Right ventricle myocardium inferior (tissue), 1 donor: ENCODE measurements at places on chromosomes 6 and 20. TPM values are rescaled to one million over a fixed set of nuclear protein-coding genes. Genes with fewer than 3 reads are reported as not detected.
A peak's percentile ranks its signal among the peaks of the same experiment; 100 is the strongest.

SLC17A3 gene
- not detected for total RNA-seq

ARMH2 gene
- not detected for total RNA-seq

PSORS1C1 gene
- 1.9 TPM for total RNA-seq

TDRD6 gene
- total RNA-seq = 0.35 TPM

GPR63 gene
- 0.65 TPM for total RNA-seq

GPLD1 gene
- total RNA-seq = 1.1 TPM

DNA sequence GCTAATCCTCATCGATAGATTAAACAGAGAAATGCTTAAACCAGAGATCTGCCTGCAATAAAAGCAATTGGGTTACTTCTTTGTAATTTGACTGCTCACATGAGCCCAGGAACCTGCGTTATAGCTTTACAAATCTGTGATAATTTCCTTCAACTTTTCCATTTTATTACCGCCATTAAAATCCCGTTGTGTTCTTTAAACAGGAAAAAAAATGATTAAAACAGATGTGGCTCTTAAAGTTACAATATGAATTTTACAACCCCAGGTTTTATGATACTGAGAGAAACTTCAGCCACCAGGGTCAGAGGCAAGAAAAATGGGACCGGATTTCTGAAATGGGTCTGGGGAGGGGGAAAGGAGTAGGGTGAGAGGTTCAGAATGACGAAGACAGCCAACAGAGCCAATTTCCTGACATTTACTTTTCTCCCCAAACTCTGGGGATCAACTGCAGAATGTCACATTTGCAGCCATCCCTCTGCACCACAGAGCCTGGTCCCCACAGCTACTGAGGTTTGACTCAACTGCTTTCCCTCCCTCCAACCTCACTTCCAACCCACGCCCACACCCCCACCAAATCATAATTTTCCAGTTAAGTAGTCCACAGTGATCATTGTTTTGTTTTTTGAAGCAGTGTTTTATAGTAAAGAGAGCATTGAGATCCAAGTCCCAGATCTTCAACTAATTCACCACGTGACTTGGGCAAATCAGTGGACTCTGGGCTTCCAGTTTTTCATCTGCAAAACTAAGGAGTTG, 77.6 kb upstream of the EYA2 start:
- no peak for DNase-seq

- DNase-seq = no peak
These were observed 19.5 kb upstream of the TCFL5 start for GRCh38 chr20:62880935-62881661.

GRCh38 chr6:131136021-131136786, 937 bp downstream of the AKAP7 start:
- no peak for DNase-seq

- DNase-seq = no peak
These were observed 21.6 kb downstream of the KCNB1 start for GRCh38 chr20:49460916-49461315.

- DNase-seq = no peak
These were observed 543.2 kb upstream of the CHD6 start for GRCh38 chr20:42161228-42161829.

DNA sequence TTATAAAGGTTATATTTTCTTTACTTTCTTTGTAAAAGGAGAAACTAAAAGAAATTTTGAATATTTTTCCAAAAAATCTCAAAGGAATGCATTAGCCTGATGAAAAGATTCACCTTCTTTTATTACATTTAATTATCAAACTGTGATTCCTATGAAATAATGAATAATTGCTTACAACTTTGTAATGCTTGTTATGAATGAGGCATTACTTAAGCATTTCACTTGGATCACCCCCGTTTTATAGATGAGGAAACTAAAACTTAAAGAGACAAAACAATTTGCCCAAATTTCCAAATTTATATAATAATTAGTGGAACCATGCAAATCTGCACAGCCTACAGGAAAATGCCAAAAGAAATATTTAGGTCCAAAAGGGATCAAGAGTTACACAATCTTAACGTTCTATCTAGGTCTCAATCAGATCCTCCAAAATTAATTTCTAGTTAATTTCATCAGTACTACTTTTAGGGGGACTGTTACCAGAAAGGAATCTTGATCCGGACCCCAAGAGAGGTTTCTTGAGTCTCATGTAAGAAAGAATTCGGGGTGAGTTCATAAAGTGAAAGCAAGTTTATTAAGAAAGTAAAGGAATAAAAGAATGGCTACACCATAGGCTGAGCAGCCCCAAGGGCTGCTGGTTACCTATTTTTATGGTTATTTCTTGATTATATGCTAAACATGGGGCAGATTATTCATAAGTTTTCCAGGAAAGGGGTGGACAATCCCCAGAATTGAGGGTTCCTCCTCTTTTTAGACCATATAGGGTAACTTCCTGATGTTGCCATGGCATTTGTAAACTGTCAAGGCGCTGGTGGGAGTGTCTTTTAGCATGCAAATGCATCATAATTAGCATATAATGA, 288.0 kb downstream of the ADGB start:
- DNase-seq = no peak

GRCh38 chr6:98352348-98352747, 482.0 kb upstream of the POU3F2 start:
- no peak for DNase-seq

- no peak for DNase-seq
These were observed 6.7 kb downstream of the ACOT13 start for GRCh38 chr6:24673625-24674024.

DNA sequence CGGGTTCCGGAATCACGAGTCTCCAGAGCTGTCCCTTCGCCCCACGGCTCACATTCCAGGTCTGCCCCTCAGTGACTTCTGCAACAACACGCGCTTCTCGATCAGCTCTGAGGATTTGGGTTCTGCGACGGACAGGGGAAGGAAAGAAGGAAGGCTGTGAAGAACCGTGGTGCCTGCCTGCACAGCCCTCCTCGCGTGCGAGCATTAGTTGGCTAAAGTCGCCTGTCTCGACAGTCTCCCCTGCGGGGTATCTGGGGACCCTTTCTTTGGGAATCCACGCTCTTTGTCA, 23.1 kb downstream of the VPS52 start:
- no peak for DNase-seq

- DNase-seq = no peak
These were observed 160.4 kb downstream of the BTBD9 start for GRCh38 chr6:38479331-38479730.

GRCh38 chr6:129370268-129370916, 339.6 kb downstream of the ARHGAP18 start:
- no peak for DNase-seq

DNA sequence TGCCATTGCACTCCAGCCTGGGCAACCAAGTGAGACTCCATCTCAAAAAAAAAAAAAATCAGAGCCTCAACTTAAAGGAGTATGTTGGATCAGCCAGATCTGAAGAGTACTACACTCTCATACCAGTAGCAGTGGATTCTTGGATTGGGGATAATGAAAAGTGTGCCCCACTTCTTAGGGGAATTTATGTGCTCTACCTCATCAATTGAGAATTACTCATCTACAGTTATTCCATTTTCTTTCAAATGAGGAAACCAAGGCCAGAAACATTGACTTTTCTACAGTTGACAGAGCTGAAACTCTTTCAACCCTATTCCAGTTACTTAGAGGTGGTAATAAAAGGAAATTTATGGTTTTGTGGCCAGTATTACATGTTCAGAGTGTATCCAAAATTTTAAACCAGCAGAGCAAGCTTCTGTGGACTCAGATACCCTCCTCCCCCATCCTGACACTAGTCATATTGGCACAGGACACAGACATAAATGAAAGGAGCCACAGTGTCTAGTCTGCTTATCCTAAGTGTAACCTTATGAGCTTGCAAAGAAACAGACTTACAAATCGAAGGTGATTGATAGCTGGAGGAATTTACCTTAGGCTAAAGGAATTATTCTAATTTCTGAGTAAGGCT, 51.2 kb downstream of the ORC3 start:
- DNase-seq = no peak

DNA sequence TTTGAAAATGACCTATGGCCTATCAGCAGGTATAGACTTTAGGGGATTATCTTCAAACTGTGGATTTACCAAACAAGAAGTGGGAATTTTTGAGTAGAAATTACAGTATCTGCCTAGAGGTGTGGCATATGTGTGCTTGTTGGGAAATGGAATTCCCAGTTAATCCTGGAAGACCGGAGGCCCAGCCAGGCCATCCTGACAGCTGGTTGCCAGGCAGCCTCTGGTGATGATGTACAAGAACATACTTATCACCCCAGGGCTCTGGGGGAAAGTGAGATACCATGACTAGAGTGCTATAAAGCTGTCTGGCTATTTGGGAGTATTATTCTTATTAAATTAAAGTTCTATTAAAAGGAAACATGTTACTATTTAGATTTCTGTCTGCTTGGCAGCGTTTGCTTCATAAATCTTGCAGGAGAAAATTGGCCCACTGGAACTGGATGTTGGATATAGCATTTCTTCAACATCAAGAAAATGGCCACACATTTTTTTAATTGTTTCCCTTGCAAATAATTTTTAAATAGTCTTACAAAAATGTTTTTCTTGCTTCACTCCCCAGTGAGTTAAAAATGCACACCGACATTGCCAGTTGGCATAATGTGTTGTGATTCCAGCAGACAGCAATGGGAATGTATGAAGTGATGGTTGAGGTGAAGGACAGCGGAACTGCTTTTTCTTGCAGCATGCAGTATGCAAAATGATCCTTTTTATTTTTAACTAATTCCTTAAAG, 187.8 kb downstream of the MYLK4 start:
- no peak for DNase-seq

DNA sequence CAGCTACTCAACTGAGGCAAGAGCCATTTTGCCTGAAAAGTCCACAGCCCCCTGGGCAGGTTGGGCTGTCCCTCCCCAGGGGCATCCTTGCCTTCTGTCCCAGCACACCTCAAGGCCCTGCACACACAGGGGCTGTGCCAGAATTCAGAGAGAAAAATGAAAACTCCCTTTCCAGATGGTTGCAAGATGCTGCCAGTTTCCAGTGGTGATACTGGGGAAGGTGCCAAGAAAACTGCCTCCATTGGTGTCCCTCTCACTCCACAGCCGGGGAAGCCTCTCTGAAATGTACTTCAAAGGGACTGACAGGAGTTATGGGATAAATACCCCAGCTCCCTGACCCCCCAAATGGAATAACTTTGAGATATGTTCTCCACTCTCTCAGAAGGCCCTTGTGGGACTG, 154.2 kb upstream of the MAFB start:
- no peak for DNase-seq

GRCh38 chr20:41213150-41213820, 75.9 kb downstream of the PLCG1 start:
- DNase-seq = no peak

- peak; percentile 83 for DNase-seq
These were observed 1.3 kb downstream of the RGS19 start for GRCh38 chr20:64077876-64078551.

- no peak for DNase-seq
These were observed 129.4 kb downstream of the LY86 start for GRCh38 chr6:6717953-6718352.

DNA sequence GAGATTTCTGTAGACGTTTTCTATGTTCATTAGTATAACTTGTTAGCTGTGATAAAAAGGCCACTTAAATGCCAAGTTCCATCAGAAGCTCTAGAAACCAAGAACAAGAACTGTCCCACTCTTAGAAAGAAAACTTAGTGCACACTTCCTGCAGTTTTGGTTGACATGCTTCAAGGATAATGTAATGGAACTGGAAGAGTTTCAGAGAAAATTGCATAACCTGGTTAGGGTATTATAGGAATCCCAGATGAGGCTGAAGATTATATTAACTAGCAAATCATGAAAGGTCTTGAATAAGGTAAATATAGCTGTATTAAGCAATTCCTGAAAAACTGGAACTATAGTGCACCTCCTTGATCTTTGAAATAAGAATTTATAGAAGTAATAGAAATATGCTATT, 1.8 kb upstream of the PHACTR2 start:
- DNase-seq = no peak

GRCh38 chr6:112956696-112957535, 609.8 kb downstream of the RFPL4B start:
- no peak for DNase-seq

DNA sequence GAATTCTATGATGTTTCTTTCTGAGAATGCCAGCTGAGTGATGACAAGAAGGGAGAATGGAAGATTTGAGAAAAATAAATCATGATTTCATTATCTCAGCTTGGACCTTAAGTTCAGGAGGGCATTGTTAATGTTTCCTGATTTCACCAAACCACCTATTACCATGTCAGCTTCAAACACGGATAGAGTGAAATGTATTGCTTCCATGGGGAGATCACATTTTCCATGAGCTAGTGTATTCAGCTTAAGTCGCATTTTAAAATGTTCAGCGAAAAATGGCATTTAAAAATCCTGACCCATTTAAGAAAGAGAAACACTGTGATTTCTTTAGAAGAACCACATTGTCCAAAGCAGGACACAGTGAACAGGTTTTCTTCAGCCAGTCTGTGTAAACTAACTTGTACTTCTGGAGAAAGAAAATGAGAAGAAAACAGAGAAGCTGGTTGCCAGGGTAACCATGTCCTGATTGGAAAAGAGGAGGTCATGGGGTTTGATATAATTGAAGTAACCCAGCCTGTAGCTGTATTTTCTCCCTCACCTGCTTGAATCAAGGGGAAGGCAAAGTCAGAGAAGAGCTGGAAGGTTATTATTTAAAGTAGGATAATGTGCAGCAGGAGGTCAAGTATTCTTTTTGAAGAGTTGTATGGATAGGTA, 684.1 kb upstream of the NRSN1 start:
- DNase-seq = no peak

DNA sequence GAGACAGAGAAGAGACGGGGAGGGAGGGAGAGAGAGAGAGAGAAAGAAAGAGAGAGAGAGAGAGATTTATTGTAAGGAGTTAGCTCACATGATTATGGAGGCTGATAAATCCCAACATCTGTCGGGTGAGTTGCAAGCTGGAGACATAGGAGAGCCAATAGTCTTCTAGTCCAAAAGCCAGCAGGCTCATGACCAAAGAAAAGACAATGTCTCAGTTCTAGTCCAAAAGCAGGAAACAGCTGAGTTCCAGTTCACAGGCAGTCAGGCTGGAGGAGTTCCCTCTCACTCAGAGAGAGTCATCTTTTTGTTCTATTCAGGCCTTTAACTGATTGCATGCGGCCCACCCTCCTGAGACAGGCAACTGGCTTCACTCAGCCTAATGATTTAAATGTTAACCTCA, 416.6 kb downstream of the PREX1 start:
- DNase-seq = no peak

DNA sequence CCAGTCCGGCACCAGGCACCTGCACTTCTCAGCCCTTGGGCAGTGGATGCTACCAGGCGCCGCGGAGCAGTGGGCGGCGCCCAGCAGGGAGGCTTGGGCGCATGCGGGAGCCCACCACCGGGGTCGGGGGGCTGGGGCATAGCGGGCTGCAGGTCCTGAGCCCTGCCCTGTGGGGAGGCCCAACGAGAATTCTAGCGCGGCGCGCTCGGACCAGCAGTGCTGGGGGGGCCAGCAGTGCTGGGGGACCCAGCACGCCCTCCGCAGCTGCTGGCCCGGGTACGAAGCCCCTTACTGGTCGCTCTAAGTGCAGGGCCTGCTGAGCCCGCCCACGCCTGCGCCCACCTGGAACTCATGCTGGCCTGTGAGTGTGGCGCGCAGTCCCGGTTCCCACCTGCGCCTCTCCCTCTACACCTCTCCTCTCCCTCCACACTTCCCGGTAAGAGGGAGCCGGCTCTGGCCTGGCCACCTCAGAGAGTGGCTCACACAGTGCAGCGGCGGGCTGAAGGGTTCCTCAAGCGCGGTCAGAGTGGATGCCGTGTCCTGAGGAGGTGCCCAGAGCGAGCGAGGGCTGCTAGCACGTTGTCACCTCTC, 28.5 kb upstream of the SERPINB1 start:
- no peak for DNase-seq

- no peak for DNase-seq
These were observed 4.5 kb downstream of the UBE2C start for GRCh38 chr20:45816951-45817350.
